Testis (tissue), 5 donors: ENCODE measurements at places on chromosomes 12 and 14. TPM values are rescaled to one million over a fixed set of nuclear protein-coding genes. Genes with fewer than 3 reads are reported as not detected.

Gene B4GALNT3
- 34.6 TPM for polyA plus RNA-seq

Gene PAPLN
- 12.4 TPM for polyA plus RNA-seq

Gene KLRK1
- 5.4 TPM for polyA plus RNA-seq

Gene IRAK3
- polyA plus RNA-seq: 3.1 TPM

Gene RNASE3
- 1.4 TPM for polyA plus RNA-seq
